Esophagus squamous epithelium (tissue), 5 donors: ENCODE measurements at places on chromosomes 2 and 18. TPM values are rescaled to one million over a fixed set of nuclear protein-coding genes. Genes with fewer than 3 reads are reported as not detected.

MCM6 gene
- total RNA-seq = 22.7 TPM

KATNAL2 gene
- total RNA-seq = 2.2 TPM

GRCh38 chr2:171347591-171348032 lies 86.2 kb downstream of the METTL8 start:
- DNase-seq = no peak

DNA sequence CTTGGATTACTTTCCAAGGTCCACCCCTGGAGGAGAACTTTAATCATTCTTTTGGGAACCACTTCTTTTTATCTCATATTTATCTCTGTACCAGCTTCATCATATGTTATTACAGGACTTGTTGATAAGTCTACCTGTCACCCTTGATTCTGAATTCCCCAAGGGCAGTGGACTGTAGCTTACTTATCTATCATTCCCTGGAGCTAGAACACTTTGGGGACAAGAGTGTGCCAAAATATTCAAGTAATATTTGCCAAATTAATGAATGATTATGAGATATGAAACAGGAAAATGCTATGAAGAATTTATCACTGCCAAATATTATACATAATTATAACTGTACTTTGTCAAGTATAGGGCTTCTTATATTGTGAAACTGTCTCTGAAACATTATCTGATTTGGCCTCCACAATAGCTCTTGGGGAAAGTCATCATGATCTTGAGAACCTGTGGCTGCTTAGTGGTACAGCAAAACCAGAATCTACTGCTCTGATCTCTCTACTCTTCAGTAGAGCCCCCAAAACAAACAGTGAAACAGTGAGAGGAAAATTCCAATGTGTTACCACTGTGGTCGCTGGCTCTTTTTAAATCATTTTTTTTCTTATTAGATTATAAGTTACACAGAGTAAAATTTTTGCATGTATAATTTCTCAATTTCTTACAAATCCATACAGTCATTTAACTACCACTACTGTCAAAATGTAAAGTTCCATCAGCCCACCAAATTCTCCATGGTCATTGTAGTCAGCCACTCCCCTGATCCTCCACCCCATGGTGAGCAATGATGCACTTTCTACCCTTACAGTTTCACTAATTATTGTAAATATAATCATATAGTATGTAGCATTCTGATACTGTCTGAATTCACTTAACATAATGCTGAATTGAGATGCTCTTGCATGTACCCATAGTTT lies 197.5 kb downstream of the PIEZO2 start:
- no peak for DNase-seq

MAIP1 gene
- 23.8 TPM for total RNA-seq

GRCh38 chr2:216791303-216791702 lies 68.6 kb downstream of the TNP1 start:
- no peak for DNase-seq

CDK15 gene
- 0.23 TPM for total RNA-seq

DNA sequence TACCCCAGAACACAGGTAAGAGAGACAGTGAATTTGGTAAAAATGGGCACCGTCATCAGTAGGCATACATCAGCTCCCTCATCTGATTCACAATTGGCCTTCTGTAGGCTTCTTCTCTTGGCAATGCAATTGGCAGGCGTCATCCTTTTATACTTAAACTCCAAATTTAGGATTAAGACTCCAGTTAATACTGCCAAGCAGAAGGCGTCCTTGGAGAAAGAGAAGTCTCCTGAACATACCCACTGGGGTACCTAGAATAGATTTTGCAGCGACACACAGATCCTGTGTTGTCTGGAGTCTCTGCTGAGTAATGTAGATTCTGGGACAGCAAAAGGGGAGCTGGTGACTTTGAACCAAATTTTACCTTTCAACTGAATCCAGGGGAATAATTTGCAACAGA lies 592 bp upstream of the METAP1D start:
- no peak for DNase-seq

- no peak for DNase-seq
Observed at GRCh38 chr2:30807249-30807648, at the start of gene CAPN13. Gene CAPN13, minus strand, starts transcription at chr2:30807446. Its CDS starts 20,121 bp downstream, at chr2:30787325.

MYOM1 gene
- total RNA-seq = 2.5 TPM

GPR45 gene
- total RNA-seq = not detected

DNA sequence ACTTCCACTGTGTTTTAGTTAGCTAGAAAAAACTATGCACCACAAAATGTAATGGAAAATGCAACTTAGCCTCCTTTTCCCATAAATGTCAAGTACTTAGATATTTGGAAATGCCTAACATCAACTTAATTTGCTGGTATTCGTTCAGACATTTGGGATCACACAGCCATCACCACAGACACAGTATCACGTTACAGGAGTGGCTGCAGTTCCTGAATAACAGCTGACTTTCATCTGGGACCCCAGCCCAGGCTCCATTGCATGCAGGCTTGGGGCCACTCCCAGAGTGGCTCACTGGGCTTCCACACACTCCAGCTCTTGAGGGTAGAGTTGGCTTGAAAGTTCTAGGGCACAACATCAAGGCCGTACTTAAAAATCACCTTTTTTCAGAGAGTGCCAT lies 9.3 kb downstream of the TMEM182 start:
- no peak for DNase-seq

SS18 gene
- 107 TPM for total RNA-seq

MOB4 gene
- 37.2 TPM for total RNA-seq

DNA sequence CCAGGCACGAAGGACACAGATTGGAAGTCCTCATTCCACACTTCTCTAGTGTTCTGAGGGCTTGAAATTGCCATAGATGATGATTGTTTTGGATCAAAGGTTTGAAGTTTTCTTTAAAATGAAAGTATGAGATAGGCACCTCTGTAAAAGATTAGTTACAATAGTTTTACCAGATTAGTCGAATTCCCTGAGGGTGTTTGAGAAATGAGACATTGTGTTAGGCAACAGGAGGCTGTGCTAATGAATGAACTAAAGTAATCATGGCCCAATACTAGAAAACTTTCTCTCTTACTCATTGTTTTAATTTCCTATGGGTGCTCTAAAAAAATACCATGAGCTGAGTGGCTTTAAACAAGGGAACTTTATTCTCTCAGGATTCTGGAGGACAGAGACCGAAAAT lies 421.7 kb downstream of the RNF144A start:
- no peak for DNase-seq

HADHB gene
- 57.6 TPM for total RNA-seq

LDLRAD4 gene
- total RNA-seq = 1.3 TPM

SCYGR1 gene
- not detected for total RNA-seq

DUSP11 gene
- 24.5 TPM for total RNA-seq

ZNF521 gene
- 11.3 TPM for total RNA-seq

UNC80 gene
- not detected for total RNA-seq

GRCh38 chr2:46692316-46692715 lies 213.0 kb downstream of the TMEM247 start:
- no peak for DNase-seq

DNA sequence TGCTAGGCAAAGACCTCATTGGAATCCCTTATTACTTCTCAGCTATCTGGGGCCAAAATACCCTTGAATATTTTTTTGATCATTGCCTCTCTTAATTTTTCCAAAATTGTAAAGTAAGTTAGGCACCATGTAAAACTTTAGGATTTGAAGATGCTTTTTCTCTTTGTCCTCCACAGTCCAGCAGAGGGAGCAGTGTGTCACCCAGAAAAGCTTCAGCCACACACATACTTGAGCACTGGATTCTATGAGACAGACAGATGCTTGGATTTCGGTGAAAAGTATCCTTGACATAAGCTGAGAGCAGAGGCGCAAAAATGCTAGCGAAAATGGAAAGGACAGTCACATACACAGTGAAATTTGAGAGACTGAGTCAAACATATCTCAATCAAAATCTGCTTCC lies 74.7 kb upstream of the KCNJ3 start:
- DNase-seq = no peak

GRCh38 chr2:24785671-24786321 lies 7.4 kb downstream of the PTRHD1 start:
- DNase-seq = no peak

REG3G gene
- total RNA-seq = not detected

DNA sequence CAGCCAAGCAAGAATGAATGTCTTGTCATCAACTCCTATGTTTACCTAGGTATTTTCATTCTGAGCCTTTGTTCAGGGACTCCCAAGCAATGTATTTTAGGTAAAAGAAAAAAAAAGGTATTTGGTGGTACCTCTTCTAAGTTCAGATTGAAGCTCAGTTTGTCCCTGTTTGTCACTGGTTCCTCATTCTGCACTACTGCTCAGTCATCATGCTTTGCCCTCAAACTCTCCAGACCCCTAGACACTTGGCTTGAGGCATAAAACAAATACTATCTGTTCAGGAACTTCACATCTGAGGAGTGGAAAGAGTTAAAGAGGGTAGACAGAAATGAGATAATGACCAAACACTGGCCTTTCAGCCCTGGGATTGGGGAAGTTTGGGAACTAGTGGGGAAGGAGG lies 163.6 kb upstream of the HNRNPA3 start:
- DNase-seq = no peak

DNA sequence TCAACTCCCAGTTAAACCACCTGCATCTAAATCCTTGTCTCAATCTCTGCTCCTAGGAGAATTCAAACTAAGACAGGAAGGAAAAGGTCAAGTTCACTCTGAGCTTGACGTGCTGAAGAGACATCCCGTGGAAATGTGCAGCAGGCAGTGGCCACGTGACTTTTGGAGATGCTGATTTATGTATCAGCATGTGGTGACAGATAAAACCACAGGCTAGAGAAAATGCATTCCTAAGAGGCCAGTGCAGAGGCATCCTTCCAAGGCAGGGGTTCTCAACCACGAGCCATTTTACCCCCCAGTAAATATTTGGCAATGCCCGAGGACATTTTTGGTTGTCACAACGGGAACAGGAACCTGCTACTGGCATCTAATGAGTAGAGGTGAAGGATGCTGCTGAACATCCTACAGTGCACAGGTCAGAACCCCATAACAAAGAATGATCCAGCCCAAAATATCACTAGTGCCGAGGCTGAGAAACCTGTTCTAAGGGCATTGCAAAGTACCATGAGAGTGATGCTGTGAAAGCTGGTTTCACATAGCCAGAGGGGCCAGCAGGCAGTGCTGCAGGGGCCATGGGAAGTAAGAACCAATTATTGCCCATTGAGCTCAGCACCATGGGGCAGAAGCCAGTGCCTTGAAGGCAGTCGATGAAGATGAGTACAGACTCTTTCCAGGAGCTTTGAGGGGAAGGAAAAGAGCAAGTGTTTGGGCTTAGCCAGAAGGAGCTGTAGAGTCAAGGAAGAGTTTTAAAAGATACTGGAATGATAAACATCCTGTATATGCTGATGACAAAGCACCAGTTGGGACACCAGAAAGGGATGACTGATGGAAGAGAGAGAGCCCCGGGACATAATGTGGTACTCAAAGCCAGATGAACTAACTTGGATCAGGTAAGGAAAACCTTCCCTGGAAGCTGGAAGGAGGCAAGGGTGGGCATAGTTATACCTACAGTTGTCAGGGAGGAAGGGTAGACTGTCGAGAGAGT lies 174.6 kb downstream of the HAUS1 start:
- no peak for DNase-seq

GRCh38 chr2:233700028-233700635 lies 7.4 kb downstream of the UGT1A6 start:
- no peak for DNase-seq

DNA sequence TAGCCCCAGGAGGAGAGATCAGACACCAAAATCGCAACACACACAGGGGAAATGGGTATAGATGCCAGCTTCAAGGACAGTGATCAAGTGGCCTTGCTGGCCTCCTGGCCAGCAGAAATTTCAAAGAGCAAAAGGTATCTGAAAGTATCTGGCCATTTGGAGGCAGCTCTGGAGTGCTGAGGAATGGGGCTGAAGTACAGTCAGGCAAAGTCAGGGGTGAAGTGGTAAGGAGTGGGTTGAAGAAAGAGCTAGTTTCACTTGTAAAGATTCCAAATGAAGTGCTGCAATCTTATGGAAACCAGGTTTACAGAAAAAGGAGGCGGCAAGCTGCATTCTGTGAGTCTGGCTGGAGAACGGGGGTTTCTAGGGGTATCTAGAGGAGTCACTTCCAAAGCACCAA lies 19.2 kb upstream of the PCBP1 start:
- DNase-seq = no peak

UCN gene
- not detected for total RNA-seq

ZAP70 gene
- total RNA-seq = 7.8 TPM

LIMS4 gene
- 0.57 TPM for total RNA-seq

DNA sequence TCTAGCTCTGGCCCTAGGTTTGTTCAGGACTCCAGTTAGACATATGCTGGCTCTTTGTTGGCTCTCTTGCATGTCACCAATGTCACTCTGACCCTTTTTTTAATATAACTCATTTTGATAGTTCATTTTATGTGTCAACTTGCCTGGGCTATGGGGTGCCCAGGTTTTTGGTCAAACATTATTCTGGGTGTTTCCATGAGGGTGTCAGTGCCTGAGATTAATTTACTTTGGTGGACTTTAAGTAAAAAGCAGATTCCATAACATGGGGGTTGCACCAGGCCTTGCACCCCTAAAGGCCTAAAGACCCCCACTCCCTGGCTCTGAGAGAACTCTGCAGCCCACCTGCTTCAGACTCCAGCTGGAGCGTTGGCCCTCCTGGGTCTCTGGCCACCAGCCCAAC lies 48.1 kb upstream of the SNTG2 start:
- no peak for DNase-seq

GRCh38 chr2:10466801-10467200 lies 18.7 kb upstream of the ODC1 start:
- DNase-seq = no peak

LYG1 gene
- total RNA-seq = not detected

DNA sequence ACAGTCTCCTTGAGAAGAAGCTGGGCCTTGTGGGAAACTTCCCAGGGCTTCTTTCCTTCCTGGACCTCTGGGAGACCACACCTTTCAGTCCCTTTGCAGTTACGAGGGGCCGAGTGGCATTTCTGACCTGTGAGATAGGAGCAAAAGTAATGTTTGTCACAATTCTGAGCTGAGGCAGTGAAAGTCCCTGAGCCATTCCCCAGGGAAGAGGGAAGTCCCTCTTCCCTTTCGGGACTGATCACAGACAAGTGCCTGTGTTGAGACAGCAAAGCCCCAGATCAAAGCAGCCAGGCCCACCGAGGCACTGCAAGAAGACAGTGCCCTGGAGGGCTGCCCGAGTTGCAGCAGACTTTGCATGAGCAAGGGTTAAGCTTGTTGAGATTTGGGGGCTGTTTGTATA lies 41.9 kb downstream of the RHOB start:
- DNase-seq = no peak

GRCh38 chr18:45821711-45822110 lies 3.8 kb upstream of the SIGLEC15 start:
- no peak for DNase-seq

- no peak for DNase-seq
Observed at GRCh38 chr2:227607941-227608340, 6.7 kb downstream of the SCYGR3 start.

POTEC gene
- not detected for total RNA-seq

DNA sequence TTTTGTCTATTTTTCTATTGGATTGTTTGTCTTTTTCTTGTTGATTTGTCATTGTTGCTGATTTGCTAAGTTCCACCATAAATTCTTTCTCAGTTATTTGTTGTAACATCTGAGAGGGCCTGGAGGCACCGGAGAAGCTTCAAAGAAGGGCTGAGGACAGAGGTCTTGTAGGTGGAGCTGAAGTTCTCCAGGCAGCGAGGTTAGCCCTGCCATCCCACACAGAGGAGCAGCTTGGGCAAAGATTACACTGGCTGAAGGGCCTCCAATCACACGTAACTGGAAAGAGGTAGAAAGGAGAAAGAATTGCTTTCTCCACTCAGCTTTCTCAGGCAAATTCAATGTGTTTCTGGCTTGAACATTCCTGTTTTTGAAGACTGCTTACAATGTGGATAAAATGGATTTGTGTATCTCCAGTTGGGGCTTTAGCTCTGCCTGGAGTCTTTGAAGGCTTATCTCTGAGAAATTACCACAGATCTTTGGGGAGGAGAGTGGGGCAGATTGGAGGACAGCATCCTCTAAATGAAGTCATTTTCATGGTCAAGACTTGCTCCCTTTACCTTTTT lies 21.1 kb upstream of the EMILIN2 start:
- no peak for DNase-seq

KCNIP3 gene
- 7.4 TPM for total RNA-seq

ZNF804A gene
- total RNA-seq = 0.19 TPM
